ENCODE measurements at places on chromosomes 16 and 17.
A peak's percentile ranks its signal among the peaks of the same experiment; 100 is the strongest.

DNA sequence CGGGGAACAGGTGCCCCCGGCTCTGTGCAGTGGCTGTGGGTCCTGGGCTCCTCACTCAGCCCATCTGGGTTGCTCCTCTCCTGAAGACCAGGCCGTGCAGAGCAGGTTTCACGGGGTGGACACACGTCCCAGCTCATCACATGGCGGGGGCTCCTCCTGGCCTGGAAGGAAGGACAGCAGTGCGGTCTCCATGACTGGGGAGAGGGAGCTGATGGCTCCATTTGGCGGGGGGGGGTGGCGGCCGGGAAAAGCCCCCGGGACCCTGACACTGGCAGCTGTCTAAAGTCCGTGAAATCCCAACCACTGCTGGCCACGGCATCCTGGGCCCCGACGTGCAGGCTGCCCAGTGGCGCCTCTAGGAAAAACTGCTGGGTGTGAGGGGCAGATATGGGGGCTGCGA, 19.0 kb downstream of the SOX8 start:
- no peak for DNase-seq

DNA sequence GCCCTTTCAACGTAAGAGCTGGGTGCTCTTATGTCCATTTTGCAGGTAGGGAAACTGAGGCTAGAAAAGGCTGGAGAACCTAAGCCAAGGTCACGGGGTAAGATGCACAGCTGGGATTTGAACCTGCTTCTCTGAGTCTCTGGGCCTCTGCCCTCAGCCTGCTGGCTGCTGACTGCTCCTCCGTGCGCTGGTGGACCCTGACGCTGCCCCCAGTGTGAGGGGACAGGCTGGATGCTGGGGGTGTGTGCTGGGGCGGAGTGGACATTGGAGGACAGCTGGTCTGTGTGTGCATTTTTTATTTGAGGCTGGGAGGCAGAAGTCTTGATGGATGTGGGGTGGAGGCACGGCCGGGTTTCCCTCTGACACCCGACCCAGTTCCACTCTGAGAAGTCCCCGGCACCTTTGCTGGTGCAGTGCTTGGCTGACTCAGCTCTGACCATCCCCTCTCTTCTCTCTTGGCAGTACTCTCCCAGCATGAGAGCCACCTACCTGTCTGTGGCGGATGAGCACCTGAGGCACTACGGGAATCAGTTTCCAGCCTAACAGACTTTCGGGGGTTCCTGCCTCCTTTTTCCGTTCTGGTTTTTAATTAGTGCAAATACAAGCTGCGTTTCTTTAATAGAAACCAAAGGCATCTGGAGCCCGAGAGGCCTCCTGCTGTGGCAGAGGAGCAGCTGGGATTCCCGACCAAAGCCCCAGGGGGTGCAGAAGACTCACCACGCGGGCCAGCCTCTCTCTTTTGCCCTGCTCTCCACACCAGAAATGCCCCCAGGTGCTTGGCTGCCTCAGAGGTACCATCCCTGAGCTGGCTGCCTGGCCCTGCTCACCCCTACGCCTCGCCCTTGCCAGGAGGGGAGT, 14.1 kb upstream of the DNAI2 start:
- no peak for DNase-seq

GRCh38 chr16:27495191-27495590, 54.5 kb downstream of the GTF3C1 start:
- DNase-seq, result peak; percentile 82

DNA sequence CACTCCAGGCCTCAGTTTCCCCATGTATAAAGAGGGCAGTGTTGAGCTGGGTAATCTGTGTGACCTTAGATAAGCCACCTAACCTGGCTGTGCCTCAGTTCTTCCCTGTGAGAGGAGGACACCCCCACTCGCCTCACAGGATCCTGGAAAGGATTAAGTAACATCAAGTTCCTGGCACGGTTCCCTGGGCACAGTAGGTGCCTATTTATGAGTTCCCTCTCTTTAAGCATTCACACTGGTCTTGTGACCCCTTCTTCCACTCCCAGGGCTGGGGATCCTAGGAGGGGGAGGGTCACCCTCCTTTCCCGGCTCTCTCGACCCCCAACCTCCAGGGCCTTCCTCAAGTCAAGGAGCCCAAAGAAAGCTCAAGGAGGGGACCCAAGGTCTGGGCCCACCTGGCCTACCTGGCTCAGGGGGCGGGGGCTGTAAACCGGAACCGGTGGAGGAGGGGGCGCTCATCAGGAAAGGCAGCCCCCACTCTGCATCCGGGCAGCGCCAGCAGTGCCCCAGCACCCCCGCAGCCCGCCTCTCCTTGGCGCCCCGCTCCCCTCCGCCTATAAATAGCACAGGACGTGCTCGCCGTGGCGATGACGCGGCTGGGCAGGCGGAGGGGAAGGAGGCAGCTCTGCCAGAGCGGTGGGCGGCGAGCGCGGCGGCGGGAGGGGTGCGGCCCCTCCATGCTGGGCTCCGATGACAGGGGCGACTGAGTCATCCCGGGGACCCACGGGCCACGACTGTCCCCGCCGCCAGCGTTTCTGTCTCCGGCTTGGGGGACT, 9.4 kb downstream of the RPL19 start:
- DNase-seq, result no peak

GRCh38 chr17:4725646-4726310, 5.5 kb upstream of the MED11 start:
- no peak for DNase-seq

- DNase-seq, result no peak
Observed at GRCh38 chr17:81030741-81031565, 4.0 kb upstream of the BAIAP2 start.

GRCh38 chr16:79712276-79712675, 111.7 kb upstream of the MAF start:
- DNase-seq, result no peak

- no peak for DNase-seq
Observed at GRCh38 chr17:69744512-69745070, 330.1 kb downstream of the MAP2K6 start.

DNA sequence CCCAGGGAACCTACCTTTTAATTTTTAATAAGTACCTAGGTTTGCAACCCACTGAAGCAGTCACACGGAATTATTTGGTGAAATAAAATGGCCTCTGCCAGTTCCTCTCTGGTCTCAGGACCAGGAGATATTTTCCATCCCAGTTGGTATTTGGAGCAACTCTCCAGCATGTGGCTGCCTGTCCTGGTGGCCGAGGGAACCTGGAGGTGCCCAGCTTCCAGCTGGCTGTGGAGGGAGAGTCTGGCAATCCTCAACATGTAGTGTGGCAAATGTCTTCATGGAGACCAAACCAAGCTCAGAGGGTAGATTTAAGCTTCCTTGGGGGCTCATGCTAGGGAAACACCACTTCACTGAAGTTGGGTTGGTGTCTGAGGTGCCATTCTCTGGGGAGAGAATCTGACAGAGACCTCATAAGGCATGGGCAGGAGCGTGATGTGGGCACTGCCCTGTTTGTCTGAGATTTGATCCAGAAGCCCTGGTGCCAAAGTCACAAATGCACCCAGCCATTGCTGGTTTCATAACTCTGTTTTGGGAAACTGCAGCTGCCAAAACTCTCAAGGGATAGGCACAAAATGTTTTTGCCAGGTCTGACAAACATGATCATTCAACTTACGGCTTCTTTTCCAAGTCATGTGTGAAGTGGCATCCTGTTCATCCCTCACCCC, 2.8 kb downstream of the MT1X start:
- DNase-seq, result no peak

- no peak for DNase-seq
Observed at GRCh38 chr17:76270127-76270592, 5.0 kb downstream of the UBALD2 start.

DNA sequence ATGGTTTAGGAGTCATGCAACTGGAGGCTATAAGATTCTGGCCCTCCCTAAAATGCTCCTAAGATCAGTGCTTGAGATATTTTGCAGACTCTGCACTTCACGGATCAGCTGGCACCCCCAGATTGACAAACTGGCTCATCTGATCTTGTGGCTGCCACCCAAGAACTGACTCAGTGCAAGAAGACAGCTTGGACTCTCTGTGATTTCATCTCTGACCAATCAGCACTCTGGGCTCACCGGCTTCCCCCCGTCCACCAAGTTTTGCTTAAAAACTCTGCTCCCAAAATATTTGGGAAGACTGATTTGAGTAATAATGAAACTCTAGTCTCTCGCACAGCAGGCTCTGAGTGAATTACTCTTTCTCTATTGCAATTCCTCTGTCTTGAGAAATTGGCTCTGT, 26.3 kb upstream of the CCL2 start:
- DNase-seq, result no peak

DNA sequence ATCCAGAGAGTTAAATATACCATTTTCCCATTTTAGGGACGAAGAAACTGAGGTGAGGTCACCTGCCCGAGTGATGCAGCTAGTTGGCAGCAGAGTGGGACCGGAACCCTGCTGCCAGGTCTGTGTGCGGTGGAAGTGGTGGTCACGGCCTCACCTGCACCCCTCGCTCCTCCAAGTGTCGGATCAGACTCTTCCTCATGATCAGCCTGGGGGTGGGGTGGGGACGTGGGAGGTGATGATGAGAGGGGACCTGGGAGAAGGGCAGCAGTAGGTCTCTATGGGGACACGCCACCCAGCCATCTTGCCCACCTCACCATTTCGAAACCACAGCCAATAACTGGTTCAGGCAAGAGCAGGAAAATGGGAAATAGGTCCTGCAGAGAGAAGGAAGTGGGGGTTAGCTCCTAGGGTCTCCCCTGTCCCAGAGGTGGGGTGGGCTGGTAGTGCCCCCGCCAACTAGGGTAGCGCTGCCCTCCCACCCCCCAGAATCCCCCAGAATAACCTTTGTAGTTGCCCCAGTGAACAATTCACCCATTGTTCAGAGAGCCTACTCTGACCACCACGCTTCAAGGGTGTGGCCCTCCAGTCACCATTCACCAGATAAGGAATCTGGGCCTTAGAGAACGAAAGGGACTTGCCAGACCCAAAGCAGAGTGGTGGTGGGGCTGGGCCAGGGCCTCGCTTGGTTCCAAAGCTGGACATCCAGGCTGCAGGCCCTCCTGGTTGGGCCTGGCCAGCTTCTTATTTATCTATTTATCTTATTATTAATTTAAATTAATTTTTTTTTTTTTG, 5.1 kb downstream of the GDPD3 start:
- DNase-seq, result no peak

- no peak for DNase-seq
Observed at GRCh38 chr17:18187821-18188761, 4.5 kb downstream of the ALKBH5 start.

DNA sequence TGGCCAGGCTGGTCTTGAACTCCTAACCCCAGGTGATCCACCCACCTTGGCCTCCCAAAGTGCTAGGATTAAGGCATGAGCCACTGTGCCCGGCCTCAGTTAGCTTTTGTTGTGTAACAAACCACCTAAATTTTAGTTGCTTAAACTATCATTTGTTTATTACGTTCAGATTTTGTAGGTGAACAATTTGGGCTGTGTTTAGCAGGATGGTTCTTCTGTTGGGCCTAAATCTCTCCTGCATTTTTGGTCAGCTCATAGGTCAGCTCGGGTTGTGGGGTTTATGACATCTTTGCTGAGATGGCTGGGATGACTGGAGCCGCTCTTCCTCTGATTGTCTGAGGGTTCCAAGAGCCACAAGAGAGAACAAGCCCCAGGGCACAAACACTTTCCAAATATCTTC, 21.1 kb upstream of the NLRP1 start:
- no peak for DNase-seq

- DNase-seq, result no peak
Observed at GRCh38 chr17:74466111-74466827, at the start of gene CD300A. TSS of gene CD300A (plus strand) at chr17:74466634. CDS start at chr17:74466704, 70 bp downstream.
